ENCODE measurements at places on chromosomes 7 and 10.

- DNase-seq, result no peak
Measured at GRCh38 chr7:157368955-157369354, 32.2 kb downstream of the DNAJB6 start.

- no peak for DNase-seq
Measured at GRCh38 chr10:76082232-76082631, 650.8 kb downstream of the LRMDA start.

- DNase-seq, result no peak
Measured at GRCh38 chr10:117609095-117609795, 66.7 kb downstream of the EMX2 start.

GRCh38 chr7:30083334-30083733 is 51.5 kb upstream of the MTURN start:
- DNase-seq, result no peak

DNA sequence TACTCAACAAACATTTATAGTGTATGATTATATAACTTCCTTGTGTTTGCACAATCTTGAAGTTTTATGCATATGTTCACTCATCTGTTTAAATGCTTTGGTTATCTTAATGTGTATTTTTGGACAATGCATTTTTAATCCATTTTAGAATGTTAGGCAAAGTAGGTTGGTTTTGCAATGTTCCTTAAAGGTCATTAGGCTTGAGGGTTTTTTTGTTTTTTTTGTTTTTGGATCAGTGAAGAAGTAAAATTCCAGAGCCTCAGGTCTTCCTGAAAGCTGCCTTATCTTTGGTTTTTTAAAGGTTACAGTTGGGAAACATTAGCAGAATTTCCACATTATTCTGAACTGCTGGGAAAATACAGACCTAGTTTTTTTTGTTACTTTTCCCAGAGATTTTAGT is 12.8 kb downstream of the MDFIC start:
- no peak for DNase-seq

GRCh38 chr10:13492493-13493180 is 36.2 kb downstream of the BEND7 start:
- no peak for DNase-seq

DNA sequence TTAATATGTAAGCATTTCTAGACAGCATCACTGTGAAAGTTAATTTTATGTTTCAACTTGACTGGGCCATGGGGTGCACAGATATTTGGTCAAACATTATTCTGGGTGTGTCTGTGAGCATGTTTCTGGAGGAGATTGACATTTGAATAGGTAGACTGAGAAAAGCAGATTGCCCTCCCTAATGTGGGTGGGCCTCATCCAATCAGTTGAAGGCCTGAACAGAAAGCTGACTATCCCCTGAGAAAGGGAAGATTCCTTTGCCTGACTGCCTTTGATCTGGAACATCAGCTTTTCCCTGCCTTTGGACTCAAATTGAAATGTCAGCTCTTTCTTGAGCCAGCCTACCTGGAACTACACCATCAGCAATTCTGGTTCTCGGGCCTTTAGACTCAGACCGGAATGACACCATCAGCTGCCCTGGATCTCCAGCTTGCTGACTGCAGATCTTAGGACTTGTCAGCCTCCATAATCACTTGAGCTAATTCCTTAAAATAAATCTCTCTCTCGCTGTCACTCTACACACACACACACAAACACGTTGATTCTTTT is 5.7 kb upstream of the RPP30 start:
- DNase-seq, result no peak

GRCh38 chr7:107975394-107976013 is 27.5 kb downstream of the LAMB1 start:
- no peak for DNase-seq

DNA sequence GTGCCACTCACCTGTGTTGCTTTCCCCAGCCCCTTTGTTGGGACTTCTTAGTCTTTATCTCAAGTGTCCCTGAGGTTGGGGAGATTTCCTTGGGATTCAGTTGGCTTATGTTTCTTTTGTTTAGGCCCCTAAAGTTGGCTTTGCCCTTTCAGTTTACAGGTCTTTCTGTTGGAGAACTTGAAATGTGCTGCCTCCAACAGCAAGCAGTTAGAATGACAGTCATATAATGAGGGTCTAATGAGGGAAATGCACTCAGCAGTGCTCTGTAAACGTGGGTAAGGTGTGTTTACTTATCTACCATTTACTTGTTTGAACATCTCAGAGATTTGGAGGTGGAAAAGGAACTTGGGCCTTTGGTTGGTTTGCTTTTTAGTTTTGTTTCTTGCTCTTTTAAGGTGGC is 191.4 kb upstream of the STK17A start:
- no peak for DNase-seq

- no peak for DNase-seq
Measured at GRCh38 chr7:127782654-127783559, 130.9 kb downstream of the SND1 start.

DNA sequence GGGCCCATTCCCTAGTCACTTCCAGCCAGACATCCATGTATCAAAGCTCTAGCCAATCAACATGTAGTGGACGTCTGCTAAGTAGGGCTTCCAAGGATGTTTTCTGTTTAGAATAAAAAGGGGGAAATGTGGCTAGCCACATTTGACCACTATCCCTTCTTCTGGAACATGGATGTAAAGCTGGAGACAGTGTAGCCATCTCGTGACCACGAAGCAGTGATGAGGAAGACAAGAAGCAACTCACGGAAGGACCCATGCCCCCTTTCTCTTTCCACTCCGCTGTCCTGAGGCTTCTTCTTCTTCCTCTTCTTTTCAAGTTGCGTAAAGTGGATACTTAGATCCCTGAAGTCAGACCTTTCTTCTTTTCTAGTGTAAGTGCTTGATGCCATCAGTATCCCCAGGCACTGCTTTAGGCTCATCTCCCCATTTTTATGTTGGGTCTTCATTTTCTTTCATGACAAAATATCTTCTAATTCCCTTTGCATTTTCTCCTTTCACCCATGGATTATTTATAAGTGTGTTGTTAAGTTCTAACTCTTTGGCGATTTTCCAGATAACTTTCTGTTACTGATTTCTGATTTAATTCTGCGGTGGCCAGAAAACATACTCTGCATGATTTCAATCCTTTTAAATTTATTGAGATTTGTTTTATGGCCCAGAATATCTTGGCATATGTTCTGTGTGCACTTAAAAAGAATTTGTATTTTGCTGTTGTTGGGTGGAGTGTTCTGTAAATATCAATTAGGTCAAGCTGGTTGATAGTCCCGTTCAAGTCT is 594.5 kb downstream of the SDK1 start:
- no peak for DNase-seq

- no peak for DNase-seq
Measured at GRCh38 chr10:816091-816477, 115.4 kb downstream of the LARP4B start.

DNA sequence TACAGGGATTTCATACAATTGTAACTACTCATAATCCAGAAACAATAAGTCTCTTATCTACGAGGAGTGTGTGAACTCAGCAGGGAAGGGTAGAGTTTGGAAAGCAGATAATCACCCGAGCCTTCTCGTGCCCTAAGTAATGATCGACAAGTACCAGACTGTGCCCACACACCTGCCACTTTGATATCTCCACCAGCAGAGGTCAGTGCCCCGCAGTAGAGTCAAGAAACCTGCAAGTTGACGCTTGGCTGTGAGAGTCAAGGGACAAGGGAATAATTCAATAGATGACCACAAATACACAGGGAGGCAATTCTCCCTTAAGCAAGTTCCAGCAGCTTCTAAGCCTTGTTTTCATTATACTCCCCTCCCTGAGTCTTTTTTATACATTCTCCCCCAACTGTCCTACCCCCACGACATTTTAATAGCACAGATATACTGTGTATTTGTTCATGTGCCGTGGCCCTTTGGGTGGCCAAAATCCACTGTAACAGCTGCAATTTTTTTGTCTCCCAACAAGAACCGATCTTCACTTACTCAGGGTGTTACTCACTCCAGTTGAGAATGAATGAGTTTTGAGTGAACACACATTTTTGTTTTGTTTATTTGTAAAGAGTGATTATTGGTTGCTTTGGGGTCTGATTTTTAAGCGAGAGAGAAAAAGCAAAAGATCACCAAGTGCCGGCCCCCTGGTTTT is 106.9 kb upstream of the RHEB start:
- DNase-seq, result no peak

GRCh38 chr7:128891110-128891941 is 19.2 kb downstream of the KCP start:
- DNase-seq, result no peak

DNA sequence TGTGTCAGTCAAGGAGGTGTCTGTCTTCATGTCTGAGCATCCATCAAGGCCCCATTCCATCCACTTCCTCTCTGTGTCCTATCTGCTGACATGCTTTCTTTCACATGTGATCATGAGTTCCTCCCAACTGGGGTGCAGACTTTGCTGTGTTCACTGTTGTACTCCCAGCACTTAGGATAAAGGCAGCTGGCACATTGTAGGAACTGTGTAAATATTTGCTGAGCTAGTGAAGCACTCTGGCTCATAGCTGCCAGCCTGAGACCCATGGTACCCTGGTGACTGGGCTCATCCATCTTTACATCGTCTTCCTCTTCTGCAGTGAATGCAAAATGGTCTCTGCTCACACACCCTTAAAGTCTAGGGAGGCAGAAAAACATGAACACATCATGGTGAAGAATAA is 242.2 kb upstream of the IGFBP3 start:
- no peak for DNase-seq

GRCh38 chr7:40674316-40674715 is 539.5 kb downstream of the SUGCT start:
- no peak for DNase-seq

- DNase-seq, result no peak
Measured at GRCh38 chr7:117564080-117564479, 84.3 kb downstream of the CFTR start.

- DNase-seq, result no peak
Measured at GRCh38 chr7:115805458-115805857, 225.1 kb downstream of the TFEC start.

DNA sequence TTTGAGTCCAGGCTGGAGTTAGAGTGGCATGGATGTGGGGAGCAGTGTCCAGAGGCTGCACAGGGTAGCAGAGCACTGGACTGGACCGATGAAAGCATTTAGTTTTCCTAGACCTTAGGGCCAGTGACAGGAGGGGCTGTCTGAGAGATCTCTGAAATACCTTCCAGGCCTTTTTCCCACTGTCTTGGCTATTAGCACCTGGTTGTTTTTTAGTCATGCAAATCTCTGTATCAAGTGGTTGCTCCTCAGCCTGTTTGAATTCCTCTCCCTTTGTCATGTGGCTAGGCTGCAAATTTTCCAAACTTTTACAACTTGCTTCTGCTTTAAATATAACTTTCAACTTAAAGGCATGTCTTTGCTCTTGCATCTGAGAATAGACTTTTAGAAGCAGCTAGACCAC is 504.3 kb upstream of the VSTM2A start:
- no peak for DNase-seq

GRCh38 chr7:73308074-73308664 is 457 bp downstream of the NSUN5 start:
- DNase-seq, result no peak

DNA sequence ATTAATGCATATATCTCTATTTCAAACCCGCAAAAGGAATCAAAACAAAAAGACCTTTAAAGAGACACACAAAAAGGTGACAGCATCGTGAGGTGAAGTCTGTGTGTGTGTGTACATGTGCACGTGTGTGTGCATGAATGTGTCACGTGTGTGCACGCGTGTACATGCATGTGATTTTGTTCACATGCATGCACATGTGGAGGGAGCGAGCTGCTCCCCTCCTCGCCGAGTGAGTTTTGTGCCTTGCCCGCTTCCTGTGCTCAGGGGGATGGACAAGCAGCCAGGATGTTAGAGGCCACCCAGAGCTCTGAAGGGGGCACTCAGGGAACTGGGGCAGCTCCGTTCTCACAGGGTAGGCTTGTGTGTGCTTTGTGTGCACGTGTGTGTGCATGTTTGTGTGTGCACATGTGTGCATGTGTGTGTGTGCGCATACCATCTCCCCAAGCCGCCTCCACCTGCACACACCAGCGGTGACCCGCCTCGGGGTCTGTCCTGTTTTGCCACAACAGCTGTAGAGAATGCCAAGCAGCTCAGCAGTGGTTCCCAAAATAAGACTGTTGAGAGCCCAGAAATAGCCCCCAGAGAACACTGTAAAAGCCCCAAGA is 191.2 kb downstream of the PTPRN2 start:
- no peak for DNase-seq

DNA sequence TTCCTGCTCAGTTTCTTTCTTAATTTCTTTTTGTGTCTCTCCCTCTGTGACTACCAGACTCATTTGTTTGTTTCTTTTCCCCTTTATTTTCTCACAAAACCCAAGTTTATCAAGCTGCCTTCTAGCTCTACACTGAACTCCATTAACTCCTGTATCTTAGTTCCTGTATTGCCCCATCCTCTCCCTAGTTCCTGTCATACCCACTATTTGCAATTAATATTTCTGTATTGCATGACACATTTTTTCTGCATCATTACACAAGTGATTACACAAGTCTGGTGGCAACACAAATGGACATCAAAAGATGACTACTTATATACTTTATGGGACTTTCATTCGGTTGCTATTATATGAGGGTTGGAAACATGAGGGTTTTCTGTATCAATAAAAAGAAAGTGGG is 26.9 kb upstream of the OR9A4 start:
- no peak for DNase-seq

- no peak for DNase-seq
Measured at GRCh38 chr10:86167121-86167761, 199.4 kb downstream of the GRID1 start.

- DNase-seq, result no peak
Measured at GRCh38 chr10:124551097-124551496, 89.5 kb downstream of the LHPP start.

GRCh38 chr7:132465516-132465915 is 110.8 kb downstream of the PLXNA4 start:
- DNase-seq, result no peak

GRCh38 chr10:127337801-127338200 is 141.4 kb upstream of the INSYN2A start:
- DNase-seq, result no peak
